Calu3 (cell line): ENCODE measurements at places on chromosomes 7 and 10. TPM values are rescaled to one million over a fixed set of nuclear protein-coding genes. Genes with fewer than 3 reads are reported as not detected.

Gene CAMK1D
- 2.6 and 2.7 TPM in 2 replicates for total RNA-seq

Gene TET1
- 1.2 TPM in 2 replicates for total RNA-seq

Gene PNLIPRP2
- total RNA-seq = not detected in 2 replicates

GRCh38 chr10:62583876-62584615 lies 209.9 kb downstream of the ZNF365 start:
- DNase-seq = no peak

- DNase-seq = no peak
Observed at GRCh38 chr7:137591421-137591837, 247.9 kb upstream of the PTN start.

Gene DGKB
- 0.12 TPM in 1 of 2 replicates, not detected in the other for total RNA-seq

Gene ASB15
- total RNA-seq = not detected in 2 replicates

- DNase-seq = no peak
Observed at GRCh38 chr10:114905450-114905849, 32.5 kb upstream of the TRUB1 start.

DNA sequence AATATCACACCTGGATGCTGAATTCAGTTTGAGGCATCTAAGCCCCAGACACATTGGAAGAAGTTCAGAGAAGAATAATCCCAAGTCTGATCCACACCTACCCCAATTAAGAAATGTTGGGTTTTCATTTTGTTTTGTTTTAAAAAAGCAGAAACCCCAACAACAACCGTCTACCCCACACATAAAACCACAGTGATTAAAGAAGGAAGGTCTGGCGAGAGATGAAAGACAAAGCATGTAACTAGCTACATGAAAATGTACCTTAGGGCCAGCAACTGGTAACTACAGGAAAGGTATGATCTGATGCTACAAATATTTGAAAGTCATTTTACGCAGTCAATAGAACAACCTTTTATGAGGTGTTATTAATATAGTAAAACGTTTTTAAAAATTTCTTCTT lies 1112.3 kb downstream of the GATA3 start:
- DNase-seq = no peak

Gene ZNF239
- total RNA-seq = 10.8 and 10.9 TPM in 2 replicates

DNA sequence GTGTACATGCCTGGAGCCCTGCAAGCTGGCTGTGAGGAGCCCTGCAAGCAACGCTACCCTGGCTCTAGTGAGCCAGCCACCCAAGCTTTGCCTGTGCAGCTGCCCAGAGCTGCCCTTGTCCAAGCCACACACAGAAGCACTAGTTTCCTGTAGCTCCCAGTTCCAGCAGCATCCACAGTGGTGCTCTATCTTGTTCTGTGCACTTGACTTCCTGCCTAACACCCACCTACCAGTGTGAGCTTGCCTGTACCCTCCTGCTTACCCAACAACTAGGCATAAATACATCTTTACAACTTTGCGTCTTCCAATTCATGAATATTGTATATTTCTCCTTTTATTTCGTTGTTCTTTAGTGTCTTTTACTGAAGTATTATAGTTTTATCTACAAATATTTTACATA lies 32.2 kb upstream of the ZNF518A start:
- DNase-seq = no peak

DNA sequence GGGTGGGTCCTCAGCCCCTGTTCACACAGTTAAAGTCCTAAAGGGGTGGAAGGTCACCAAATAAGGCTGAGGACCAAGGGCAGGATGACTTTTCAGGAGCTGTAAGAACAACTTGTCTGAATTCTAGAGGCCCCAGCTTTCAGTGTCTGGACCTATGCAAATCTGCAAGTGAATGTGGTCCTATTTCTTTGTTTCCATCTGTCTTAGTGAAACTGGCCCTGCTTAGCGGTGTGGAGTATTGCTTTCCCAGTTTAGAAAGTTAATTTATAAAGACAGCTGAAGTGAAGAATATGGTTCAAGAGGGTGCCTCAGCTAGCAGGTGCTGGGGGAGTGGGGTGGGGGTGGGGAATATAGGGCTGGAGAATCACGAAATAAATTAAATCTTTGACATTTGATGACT lies 40.1 kb downstream of the HHEX start:
- no peak for DNase-seq

DNA sequence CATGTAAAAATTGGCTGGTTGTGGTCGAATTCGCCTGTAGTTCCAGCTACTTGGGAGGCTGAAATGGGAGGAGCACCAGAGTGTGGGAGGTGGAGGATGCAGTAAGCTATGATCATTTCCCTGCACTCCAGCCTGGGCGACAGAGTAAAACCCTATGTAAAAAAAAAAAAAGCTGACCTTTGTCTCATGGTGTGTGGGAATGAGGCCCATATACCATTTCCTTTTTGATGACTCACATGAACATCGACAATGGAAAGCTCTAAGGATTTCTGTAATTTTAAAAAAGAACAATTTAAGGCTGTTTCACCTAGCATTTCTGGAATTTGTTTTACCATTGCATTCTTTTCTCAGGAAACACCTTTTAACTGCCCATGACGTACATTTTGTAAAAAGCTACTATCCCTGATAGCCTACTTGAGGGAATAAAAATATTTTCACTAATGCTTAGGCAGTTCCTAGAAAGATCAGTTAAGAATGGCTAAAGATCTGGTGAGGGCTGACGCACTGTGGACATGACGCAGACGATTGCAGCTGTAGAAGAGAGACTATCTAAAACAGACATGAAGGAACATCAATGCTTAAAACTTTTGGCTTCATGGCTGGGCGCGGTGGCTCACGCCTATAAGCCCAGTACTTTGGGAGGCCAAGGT lies 400.6 kb upstream of the IGFBP3 start:
- DNase-seq = no peak

- DNase-seq = peak; percentile 39
Observed at GRCh38 chr7:151276666-151277590, 28.4 kb upstream of the SMARCD3 start.

Gene FFAR4
- 0.61 and 0.97 TPM in 2 replicates for total RNA-seq

GRCh38 chr7:39616138-39616537 lies 7.2 kb upstream of the RALA start:
- no peak for DNase-seq

GRCh38 chr7:17274551-17275245 lies 23.8 kb upstream of the AHR start:
- peak; percentile 64 for DNase-seq

DNA sequence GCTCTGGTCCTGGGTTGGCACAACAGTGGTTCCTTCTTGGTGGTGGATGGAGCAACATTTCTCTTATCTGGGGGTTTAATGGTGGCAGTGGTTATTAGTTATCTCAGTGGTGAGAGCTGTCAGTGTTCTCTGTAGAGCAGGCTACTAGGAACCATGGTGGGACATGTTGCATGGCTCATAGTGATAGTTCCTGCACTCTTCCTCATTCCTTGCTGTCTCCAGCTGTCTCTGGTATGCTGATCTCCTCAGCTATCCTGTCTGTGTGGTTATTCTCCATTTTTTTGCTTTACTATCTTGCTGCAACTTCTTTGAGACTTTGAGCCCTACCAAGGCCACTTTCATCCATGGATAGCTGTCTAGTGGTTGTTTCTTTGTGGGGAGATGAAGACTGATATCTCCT lies 44.0 kb downstream of the CCDC7 start:
- DNase-seq = no peak

DNA sequence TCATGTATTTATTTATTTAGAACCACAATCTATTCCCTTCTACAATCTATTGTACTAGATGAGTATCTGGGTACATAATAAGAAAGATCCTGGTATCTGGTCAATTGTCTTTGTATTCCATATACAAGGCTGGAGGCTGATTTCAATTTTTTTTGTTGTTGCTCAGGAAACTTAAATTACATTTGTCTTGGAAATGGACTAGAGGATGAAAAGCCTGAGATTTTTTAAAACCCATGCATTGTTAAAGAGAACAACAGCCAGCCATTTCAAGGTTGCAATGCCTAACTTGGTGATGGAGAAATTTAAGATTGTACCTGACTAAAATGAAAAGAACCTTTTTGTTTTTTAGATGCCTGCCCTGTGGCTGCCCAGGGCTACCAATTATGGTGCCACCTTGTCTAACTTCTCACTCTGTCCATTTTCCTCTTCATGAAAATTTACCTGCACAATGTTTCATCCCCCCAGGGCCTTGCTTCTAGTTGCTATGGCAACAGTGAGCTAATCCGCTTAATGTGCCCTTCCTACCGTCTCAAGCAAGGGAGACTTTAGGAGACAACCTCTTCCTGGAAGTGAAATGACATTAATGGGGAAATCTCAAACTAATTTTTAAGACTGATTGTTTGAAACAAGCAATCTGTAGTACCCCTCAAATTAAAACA lies 203.7 kb upstream of the PHYHIPL start:
- no peak for DNase-seq

GRCh38 chr7:36583318-36583717 lies 141.0 kb downstream of the AOAH start:
- DNase-seq = no peak

GRCh38 chr10:69451209-69451783 lies at the start of gene TSPAN15:
TSPAN15 (plus strand) TSS chr10:69451465; CDS start chr10:69451595, 130 bp downstream.
- DNase-seq = peak; percentile 98
